ENCODE measurements at places on chromosomes 16 and 17.

DNA sequence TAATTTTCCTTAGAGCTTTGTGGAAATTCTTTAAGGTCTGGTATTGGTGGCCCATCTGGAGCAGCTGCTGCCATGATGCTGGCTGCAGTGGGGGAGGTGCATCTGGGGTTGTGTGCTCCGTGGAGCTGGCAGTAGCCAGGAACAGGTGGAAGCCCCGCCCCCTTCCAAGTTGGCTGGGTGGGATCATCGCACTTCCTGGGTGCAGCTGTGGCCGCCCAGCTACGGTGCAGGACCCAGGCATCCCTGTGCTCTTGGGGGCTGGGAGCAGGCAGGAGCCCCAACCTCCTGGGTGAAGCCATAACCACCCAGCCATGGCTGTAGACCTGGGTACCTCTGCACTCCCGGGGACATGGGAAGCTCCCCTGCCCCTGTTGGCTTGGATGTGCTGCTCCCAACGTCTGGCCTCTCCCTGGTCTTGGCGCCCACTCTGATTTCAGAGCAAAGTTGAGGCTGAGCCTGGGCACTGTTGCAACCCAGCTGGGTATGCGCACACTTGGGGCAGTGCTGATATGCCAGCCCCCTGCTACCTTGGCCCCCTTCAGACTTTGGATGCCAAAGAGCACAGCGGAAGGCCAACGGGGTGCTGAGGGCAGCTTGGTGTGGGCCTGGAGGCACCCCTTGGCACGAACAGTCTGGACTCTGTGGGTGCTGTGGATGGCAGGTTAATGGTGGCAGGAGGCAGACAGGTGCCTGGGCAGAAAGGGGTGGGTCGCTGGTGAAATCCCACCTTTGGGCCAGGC, 145.2 kb downstream of the MYO1D start:
- DNase-seq, result no peak

DNA sequence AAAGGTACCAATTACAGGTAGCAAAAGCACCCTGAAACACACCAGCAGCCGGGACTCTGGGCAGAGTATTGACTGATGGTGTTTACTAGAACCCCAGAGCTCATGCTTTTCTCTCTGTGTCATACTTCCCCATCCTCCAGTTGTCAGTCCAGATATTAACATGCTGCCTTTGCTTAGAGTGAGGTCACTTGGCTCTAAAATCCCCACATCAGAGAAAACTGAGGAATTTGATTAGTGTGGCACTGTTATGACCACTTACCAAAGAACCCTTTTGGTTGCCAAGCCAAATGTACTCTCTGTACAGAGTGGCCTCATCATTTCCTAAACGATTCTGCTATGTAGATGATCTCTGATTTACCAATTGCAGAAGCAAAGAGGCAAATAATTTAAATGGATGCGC, 80.4 kb downstream of the ABCC12 start:
- no peak for DNase-seq

DNA sequence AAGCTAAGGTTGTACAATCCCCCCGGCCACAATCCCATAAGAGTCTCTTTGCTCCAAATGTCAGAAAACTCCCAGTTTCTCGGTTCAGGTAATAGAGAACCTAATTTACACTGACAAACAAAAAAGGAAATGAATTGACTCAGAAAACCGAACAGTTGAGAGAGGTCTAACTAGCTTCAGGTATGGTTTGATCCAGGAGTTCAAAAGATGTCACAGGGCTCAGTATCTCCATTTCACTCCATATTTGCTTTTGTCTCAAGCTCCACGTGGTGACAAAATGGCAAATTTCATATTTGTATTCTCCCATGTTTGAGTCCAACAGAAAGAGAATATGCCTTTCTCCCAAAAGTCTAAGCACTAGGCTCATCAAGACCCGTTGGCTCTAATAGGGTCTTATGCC, 117.4 kb downstream of the AXIN2 start:
- DNase-seq, result no peak

DNA sequence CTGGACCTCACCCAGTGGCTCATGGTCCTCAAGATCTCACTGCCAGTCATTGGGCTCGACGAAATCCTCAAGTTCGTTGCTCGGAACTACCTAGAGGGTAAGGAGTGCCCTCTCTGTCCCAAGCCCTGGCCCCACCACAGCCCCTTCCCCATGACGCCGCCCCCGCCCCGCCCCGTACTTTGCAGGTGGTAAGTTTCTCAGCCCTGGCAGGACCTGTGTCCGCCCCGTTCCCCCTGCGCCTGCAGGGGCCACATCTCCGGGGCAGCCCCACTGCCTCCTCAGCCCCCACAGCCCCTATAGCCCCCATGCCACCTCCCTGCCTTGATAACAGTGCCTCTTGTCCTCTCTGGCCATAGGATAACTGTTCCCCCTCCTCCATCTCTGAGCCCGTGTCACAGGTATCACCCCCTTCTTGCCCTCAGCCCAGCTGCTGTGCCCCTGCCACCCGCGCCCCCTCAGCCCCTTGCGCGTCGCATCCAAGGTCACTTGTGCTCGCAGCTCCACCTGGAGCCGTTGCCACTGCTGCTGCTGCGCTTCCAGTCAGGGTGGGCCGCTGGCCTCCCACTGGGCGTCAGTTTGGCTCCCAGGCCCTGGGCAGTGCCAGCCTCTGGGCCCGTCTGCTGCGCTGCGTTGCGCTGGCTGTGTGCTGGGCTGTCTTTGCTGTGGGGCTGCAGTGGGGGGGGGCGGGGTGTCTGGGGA, 21.5 kb downstream of the RABEP2 start:
- DNase-seq, result no peak

DNA sequence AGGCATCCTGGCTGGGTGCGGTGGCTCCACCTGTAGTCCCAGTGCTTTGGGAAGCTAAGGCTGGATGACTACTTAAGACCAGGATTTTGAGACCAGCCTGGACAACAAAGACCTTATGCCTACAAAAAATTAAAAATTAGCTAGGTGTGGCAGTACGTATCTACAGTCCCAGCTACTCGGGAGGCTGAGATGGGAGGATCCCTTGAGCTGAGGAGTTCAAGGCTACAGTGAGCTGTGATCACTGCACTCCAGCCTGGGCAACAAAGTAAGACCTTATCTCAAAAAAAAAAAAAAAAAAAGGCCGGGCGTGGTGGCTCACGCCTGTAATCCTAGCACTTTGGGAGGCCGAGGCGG, 6.1 kb downstream of the MVP start:
- no peak for DNase-seq

DNA sequence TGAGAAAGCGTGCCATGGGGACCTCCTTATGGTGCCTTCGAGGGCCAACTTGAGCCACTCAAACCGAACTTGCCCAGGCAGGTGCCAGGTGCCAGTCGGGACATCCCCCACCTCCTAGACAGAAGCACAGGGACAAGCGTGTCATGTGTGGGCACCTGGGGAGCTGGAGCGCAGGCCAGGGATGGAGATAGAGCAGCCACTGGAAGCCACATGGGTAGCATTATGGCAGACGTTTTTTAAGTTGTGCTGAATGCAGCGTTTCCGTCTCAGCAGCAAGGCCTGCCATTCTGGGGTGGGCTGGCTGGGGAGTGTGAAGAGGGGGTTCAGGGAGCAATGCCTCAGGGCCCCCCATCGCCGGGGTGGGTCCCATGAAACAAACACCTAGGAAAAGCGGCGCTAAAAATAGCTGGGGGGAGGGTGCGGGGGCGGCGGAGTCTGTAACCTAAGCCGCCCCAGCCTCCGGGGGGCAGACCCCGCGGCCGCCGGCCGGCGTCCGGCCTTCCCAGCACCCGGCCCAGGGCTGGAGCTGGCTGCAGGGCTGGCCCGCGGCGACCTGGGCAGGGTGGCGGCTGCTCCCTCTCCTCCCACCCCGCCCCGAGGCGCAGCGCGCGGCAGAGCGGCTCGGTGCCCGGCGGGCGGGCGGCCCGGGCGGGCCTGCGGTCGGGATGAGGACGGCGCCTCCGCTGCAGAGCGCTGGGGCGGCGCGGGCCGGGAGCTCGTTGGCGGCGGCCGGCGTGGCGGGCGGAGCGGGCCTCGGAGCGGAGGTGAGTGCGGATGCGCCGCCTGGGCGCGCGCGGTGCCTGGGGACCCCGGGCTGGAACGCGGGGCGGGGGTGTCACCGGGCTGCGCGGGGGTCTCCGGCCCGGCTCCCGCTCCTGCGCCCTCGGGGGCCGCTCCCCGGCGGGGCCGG, at the start of gene ZNF469:
ZNF469 (plus strand) TSS at position 469 of the 910 bp plus-strand sequence. CDS start 44,512 bp downstream, outside the sequence.
- DNase-seq, result no peak

DNA sequence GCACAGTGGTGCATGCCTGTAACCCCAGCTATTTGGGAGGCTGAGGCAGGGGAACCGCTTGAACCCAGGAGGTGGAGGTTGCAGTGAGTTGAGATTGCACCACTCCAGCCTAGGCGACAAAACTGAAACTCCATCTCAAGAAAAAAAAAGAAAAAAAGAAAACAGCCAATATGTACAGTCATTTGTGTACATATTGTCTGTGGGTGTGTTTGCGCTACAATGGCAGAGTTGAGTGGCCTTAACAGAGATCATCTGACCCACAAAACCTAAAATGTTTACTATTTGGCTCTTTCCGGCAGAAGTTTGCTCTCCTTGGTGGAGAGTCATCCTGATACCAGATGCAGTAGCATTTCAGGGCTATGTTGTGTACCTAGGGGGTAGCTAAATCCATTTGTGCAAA, 57.9 kb downstream of the ARSG start:
- no peak for DNase-seq

DNA sequence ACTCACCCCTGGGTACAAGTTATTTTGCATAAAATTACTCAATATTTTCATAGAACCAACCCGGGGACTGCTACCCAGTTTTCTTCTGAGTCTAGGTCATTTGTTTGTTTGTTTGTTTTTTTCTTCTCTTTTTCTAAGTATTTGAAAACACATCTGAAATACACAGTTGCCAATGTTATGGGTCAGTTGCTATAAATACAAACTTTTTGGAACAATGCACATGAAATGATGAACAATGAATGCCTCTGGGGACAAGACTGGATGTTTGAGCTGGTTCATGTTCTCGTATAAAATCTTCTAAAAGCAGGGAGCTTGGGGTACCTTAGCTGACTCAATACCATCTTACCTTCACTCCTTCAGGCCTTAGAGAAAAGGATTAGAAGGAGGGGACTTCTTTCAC, 30.5 kb downstream of the TMEM238L start:
- no peak for DNase-seq

DNA sequence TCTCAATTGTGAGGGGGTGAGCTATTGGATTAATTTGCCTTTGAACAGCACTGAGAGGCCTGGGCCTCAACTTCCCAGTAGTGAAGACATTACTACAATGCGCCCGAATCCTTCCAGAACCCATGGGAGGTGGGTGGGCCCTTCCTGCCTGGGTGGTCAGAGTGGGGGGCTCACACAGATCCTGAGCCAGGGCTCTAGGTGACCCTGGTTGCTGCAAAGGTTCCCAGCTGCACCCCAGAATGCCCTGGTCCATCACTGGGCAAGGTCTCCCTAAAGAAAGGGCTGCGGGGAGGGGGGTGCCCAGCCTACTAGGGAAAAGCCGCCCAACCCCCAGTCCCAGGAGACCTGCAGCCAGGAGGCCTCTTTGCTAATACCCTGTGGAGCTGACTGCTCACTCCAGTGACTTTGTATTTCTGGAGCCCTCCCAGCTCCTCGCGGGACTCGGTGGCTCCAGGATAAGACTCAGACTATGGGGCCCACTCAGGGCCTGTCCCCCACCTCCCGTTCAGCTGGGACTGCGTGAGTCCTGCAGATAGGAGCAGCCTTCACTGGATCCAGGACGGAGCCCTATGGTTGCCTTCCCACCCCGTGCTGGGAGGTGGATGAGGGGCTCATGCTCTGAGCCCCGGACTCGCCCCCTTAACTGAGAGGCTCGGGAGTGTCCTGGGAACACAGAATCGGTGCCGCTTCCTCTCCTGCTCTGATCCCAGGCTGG, 40.2 kb downstream of the SLC7A5 start:
- no peak for DNase-seq
